Stimulated activated CD8-positive, alpha-beta memory T cell treated with anti-CD3 and anti-CD28 coated beads, Interleukin-4, amount 100 ng/mL, for 1 hour (primary cell): ENCODE measurements at places on chromosomes 1 and 21.

GRCh38 chr1:46221749-46222148 lies 18.6 kb downstream of the LURAP1 start:
- no peak for DNase-seq

DNA sequence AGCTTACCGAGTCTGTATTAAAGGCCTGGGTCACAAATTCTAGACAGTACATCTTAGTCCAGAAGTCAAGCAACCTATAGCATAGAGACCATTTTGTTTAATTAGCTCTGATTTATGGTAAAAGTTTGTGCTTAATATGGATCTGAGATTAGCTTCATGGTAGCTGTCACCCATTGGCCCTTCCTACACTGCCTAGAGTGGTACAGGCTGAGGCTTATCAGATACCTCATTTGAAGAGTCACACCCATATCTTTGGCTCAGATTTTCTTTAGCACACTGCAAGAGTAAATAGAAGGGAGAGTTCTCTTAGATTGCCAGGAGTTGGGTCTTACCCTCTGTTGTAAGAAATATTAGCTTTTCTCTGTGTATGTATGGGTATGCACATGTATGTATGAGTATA lies 3.6 kb downstream of the AK4 start:
- DNase-seq: no peak

DNA sequence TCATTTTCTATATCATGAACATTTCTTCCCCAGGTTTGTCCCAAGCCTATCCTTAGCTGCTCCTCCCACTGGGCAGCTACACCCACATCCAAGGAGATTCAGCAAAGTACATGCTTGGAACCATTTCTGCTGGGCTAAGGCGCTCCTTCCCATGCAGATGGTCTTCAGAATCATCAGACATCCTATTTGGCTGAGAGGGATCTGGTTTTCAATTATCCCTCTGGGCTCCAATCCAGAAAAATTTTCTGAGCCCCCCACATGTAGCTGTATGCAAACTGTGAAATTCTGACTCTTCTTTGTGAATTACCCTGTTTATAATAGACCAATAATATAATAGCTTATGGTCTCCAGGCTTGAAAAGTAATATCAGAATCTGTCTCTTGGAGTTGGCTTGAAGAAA lies 99.2 kb downstream of the LAMC2 start:
- no peak for DNase-seq

DNA sequence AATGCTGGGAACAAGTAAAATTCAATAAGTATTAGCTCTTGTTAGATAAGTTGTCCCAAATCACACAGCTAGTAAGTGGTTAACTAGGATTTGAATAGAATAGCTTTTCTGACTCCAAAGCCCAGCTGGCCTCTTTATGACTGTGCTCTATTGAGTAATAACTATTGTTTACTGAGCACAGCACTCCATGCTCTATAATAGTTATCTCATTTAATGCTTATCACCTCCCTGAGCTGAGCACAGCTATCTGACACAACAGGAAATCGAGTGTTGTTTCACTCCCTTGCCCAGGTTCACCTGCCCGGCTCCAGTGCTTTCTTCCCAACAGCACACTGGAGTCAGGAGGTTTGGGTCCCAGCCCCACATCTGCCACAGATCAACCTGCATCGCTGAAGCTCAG lies 38.8 kb upstream of the STMN1 start:
- DNase-seq: no peak

GRCh38 chr1:30820299-30820698 lies 62.7 kb upstream of the LAPTM5 start:
- no peak for DNase-seq

DNA sequence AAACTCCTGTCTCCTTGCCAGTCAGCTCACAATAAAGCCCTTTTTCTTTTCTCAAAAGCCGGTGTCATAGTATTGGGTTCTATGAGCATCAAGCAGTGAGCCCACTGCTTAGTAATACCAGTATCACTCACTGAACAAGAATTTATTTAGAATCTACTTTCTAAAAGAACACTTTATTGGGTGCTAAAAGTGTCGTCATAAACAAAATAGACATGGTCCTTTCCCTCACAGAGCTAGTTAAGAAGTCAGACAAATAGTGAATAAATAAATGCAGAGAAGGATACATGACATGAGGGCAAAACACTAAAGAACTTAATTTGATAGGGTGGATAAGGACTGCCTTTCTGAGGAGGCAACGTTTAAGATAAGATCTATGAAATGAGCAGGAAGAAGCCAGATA lies 32.2 kb downstream of the EVI5 start:
- DNase-seq: no peak

DNA sequence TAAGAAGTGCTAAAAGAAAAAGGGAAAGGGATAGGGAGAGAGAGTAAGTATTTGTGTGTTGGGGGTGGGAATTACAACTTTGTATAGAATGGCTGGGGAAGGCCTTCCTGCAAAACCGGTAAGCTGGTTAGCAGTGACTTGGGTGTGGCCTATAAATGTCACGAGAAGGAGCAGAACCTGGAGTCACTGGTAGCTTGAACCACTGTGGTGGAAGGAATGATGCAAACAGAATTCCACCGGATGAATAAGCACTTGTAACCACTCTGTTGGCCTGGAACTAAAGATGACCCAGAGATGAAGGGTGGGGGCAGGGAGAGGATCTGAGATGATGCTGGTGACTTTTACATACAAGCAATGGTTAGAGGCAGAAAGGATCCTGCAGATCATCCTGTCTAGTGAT lies 8.9 kb downstream of the XKR8 start:
- no peak for DNase-seq

DNA sequence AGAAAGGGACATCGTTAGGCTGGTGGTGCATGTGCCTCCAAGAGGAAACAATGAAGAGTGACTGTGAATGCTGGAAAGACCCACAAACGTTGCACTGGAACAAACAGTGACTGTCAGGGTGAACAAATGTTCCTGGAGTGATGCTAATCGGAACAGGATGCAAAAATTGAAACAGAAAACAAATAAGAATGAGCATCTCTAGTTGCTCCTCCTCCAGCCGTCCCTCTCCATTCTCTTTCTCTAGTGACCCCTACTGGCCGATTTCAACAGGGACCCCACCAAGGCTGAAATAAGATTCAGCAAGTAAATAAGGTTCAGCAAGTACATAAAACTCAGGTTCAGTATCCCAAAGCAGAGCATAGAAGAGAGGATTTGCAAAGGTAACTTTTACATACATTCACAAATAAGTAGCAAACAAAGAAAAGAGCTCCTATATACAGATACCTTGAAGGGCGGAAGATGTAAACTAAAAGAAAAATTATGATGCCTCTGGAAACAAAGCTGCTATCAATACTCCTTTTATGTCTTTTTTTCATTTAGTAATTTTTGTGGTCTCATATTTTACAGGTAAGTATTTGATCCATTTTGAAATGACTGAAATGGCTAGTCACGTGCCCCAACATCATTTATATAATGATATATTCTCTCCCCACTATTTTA lies 836.1 kb upstream of the ADAMTS5 start:
- no peak for DNase-seq

GRCh38 chr1:13662493-13662892 lies 37.5 kb upstream of the PRDM2 start:
- no peak for DNase-seq

- DNase-seq: no peak
These were observed 146.4 kb downstream of the KIF26B start for GRCh38 chr1:245301162-245301580.

- no peak for DNase-seq
These were observed 33.5 kb downstream of the EPHA10 start for GRCh38 chr1:37731312-37732019.

DNA sequence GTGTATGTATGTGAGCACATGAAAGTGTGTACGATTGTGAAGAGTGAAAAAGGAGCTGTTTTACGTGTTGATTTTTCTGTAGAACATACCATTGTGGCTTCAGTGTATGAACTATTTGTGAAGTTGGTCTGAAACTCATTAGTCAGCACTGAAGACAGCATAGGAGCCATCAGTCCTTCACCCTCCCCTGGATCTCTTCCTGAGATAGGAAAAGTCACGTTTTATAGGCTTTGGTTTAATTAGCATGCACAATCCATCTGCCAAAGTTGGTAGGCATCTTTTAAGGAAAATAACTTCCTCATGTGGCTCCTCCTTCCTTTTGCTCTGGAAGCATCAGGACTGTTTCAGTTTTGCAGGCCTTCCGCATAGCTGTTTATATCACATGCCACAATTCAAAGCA lies 1.4 kb upstream of the RABIF start:
- DNase-seq: no peak

DNA sequence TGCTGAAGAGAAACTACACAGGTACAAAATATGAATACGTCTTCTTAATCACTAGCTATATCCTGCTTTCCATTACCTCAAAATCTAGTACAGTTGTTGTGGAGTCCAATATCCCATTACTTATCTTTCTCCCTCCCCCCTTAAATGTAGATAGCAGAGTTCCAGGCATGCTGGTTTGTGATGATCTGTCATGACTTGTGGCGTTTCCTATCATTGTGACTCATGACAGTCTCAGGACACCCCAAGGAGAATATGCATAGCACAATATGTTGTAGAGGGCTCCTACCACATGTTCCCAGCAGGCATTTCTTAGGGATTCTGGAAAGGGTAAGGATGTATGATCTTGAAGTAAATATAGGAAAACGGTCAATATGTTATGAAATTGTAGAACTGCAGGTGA lies 206.9 kb downstream of the USH2A start:
- no peak for DNase-seq

DNA sequence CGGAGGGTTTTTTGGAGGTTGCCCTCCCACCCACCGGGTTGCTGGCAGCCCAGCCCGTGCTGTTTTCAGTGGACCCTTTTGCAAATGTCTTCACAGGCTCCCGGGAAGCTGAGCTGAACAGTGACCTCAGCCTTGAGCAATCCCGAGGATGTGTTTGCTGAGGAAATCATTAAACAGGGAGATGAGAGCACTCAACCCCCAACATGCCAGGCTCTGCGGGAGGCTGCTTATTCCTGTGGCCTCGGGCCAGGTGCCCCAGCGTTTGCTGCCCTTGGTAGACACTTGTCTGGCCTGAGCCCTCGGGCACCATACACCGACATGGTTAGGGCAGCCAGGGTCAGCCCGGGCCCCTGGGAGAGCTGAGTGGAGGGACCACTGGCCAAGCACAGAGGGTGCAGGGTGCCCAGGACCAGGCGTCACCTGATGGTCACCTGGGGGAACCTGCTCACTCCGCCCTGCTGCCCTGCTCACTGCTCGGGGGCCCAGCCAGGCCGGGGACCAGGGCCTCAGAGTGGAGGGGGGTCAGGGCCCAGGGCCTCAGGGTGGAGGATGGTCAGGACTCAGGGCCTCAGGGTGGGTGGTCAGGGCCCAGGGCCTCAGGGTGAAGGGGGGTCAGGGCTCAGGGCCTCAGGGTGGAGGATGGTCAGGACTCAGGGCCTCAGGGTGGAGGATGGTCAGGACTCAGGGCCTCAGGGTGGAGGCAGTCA lies 42.5 kb upstream of the POFUT2 start:
- DNase-seq: no peak

DNA sequence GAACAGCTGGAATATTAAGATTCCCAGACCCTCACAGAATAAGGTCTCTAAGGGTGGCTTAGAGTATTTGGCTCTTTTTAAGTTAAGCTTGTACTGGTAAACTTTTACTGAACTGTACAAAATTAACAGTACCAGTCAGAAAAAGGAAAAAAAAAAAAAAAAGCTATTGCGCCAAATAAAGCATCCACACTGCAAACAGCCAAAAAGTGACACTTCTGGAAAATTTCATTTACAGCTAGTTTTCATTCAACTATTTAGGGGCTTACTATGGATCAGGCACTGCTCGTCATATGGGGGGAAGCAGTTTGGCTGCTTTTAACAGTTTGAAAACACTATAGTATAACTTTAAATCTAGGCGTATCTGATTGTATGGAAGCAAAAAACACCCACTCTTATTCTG lies 139.6 kb downstream of the EIF4G3 start:
- DNase-seq: no peak

DNA sequence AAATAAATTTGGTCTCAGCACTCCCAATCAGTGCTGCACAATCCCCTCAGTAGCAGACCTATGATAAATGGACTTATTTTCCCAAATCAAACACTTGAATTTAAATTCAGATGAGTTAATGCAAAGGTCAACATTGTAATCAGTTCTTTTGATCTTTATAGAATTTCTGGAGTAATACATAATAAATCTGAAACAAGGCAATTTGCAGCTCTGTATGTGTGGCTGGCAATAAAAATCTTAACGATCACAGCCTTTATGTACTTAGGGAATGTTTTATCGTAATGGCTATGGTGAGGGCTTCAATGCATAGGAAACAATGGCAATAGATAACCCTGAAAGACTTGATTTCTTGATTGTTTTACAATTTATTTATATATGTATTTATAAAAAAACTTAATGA lies 91.4 kb downstream of the GPATCH2 start:
- no peak for DNase-seq

DNA sequence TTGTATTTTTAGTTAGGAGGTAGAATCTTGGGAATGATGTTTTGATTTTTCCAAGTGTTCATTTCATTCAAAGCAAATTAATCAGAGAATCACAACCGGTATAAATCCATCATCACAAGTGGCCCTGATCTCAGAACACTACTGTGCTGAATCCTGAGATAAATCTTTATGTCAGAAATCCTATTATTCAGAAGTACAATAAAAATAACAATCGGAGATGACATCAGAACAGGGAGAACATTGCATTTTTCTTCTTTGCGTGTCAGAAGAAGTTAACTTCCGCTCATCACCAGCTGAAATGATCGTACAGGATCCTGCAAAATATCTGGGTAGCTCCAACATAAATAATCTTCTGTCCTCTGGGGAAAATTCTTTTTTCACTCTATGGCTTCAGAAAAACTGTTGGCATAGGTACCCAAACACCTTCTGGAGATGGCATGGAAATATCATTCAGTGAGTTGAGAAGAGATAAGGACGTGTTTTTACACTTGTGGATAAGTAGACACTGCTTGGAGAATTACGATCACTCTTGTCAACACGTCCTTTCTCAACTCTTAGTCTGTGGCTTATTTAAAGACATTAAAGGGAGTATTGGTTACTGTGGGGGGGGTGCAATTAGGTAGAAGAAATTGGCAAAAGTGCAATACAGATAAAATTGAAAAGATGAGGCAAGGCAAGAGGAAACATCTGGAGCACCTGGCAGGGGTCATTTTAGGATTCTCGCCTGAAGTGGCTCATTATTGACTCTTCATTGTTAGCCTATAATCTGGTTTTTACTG lies 46.9 kb upstream of the SMYD2 start:
- no peak for DNase-seq

GRCh38 chr21:43771698-43772424 lies 4.2 kb downstream of the CSTB start:
- DNase-seq: no peak

- no peak for DNase-seq
These were observed 170.6 kb upstream of the PROX1 start for GRCh38 chr1:213817156-213817555.
